T-helper 17 cell (primary cell): ENCODE measurements at places on chromosomes 3 and 15.

DNA sequence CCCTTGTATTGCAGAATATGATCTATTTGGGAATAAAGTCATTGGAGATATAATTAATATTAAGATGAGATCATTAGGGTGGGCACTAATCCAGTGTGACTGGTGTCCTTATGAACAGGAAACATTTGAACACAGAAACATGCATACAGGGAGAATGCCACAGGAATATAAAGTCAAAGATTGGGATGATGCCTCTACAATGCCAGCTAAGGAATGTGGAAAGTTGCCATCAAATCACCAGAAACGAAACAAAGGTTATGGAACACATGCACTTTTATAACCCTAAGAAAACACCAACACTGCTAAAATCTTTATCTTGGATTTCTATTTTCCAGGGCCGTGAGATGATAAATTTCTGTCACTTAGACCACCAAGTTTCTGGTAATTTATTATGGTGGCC lies 442.4 kb upstream of the BCHE start:
- DNase-seq, result no peak

- no peak for DNase-seq
Measured at GRCh38 chr3:174949523-174949922, 90.4 kb downstream of the NAALADL2 start.

GRCh38 chr3:28982906-28983305 lies 298.0 kb upstream of the RBMS3 start:
- DNase-seq, result no peak

GRCh38 chr3:117622171-117622841 lies 912.7 kb downstream of the TUSC7 start:
- no peak for DNase-seq

- no peak for DNase-seq
Measured at GRCh38 chr3:189982321-189982945, 138.3 kb downstream of the P3H2 start.

DNA sequence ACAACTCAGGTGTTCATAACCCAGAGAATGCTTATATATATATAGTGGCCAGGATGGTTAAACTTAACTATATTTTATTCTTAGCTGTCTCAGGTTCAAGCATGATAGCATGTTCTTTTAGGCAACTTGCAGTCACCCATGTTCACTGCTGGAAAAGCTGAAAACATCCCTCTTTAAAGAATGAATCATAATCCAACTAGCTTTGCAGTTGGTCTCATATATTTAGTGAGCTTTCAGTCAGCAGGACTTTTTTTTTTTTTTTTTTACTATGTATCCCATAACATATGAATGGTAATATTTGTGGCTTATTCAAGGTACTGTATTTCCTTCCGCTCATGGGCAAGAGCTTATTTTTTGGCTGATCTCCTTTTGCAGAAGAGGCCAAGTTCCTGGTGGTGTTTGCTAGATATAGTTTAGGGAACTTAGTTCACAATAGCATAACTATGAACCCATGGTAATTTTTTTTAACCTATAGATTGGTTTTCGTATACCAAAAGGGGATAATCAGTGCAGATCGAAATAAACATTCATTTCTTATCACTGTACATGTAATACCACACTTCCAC lies 77.6 kb downstream of the CMSS1 start:
- no peak for DNase-seq

DNA sequence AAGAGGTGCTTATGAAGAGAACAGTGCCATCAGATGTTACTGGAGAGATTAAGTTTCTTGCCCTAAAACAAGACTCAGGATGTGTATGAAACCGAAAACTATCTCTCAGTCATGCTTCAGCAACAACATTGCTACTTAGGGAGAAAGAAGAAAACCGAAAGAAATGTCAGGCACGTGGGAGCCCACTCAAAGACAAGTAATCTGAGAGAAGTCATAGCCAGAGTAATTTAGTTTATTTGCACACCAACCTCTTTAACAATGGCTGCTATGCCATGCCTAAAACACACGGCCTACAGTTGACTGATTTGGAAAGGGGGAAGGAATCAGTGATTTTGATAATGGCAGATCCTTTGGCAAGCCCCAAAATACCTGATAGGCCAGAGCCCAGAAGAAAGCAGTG lies 162.9 kb downstream of the TIGIT start:
- DNase-seq, result no peak

DNA sequence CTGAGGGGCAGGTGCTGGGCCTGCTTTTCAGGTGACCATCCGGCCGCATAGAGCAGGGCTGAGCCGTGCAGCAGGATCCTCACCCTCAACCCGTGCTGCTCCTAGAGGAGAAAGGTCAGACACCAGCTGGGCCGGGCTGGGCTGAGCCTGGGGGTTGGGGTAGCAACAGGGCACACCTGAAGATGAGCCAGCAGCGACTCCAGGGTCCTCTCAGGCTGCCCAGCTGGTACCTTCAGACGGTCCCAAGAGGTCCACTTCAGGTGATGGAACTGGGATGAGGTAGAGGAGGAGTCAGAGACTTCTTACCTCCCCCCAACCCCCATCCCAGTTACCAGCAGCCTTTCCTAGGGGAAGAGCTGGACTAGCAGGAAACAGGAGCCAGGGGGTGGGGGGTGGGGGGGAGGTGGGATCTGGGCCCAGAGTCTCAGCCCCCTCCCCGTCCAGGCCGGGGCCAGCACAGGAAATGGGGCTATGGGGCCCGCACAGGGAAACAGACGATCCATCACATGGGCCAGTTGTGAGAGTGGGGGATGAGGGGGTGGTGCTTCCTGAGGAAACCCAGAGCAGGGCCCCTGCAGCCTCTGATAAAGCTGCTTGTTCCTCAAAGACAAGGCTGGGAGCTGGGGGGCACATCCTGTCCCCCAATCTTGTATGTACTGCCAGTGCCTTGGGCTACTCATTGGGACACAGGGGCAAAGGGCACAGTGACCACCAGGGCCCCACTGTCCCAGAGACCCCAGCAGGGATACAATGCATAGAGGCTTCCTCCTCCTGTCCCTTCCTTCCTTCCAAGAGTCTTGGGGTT lies 3.0 kb downstream of the INKA1 start:
- DNase-seq, result no peak

DNA sequence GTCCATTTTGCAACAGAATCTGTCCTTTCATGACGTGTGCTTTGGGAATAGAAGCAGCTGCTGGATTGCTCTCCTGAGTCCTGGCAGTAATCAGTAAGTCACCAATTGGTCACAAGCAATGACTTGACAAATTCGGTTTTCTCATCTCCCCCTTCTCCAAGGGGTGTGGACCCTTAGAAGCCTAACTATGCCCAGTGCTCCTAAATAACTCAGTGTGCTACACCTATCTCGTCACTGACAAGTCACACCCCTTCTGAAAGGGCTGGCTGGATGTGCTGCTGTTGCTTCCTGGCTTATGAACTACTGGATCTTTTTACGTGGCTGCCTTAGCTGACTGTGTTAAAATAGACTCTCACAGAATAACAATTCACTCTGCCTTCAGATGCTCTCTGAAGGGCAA lies 1351.5 kb downstream of the ZPLD1 start:
- no peak for DNase-seq

GRCh38 chr3:123090728-123091531 lies 24.1 kb downstream of the PDIA5 start:
- DNase-seq, result no peak

GRCh38 chr3:183149915-183150750 lies 12.4 kb downstream of the LAMP3 start:
- no peak for DNase-seq

DNA sequence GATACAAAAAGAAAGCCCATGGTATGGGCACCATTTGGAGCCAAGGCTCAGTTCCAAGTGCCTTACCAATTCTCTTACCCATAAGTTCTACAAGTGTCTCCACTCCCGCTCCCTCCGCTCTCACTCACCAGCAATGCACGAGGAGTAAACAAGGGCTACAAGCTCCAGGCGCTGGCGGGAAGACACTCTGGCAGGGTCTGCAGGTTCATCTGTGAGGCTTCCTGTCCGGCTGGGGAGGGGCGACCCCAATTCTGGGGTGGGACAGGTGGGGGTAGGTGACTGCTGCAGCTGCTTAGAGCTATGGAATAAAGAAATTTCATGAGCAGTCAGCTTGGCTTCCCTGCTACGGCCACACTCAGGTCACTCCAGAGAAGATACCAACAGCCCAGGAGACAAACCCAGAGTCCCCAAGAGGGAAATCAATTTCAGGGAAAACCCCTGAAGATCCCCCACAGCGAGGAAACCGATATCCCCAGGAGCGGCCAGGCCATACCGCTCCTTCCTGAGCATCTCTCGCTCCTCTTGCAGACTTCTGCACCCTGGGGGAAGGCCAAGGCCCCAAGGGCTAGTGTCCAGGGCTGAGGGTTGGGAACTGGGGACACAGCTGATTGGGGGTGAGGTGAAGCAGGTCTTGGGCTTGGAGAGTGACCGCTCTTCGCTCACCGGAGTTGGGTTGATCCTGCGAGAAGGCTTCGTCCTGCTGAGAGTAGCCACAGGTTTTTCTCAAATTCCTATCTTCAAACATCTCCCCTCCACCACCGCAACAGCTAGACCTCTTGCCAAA lies 1.4 kb downstream of the CDAN1 start:
- DNase-seq, result no peak

DNA sequence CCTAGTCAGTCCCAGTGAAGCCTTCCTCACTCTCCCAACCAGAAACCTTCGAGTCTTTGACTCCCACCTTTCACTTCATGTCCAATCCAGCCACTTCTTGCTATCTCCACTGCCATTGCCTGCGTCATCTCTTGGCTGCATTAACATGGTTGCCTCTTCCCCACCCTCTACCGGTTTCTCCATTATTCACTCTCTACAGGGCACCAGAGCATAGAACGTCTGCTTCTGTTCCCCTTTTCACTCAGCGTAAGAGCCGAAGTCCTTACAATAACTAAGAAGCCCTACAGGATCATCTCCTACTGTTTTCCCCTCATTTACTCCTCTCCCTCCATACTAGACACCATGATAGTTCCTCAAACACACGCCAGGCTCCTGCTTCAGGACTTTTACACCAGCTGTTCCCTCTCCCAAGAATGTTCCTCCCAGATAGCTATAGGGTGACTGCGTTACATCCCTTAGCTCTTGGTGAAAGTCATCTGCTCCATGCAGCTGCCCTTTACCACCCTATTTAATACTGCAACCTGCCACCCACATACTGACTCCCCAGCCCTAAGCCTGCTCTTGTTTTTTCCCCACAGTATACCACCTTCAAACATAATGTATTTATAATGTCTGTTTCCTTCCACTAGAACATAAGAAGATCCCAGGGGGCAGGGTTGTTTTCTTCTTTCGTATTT lies 30.9 kb downstream of the RCN2 start:
- no peak for DNase-seq

DNA sequence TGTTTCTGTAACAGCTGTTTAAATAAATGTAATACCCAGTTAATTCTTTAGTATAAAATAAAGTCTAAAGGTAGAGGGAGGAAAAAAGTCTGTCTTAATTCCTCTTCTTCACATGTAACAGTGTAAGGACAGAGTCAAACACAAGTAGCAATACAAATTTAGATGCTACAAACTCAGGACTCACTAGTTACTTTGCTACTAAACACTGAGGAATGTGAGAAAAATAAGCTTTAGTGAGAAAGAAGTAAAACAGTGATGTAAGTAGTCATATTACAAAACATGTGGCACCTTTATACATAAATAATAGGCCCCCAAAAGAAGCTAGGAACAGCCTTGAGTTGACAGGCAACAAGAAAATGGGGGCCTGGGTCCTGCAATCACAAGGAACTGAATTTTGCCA lies 113.0 kb downstream of the TBC1D5 start:
- no peak for DNase-seq

DNA sequence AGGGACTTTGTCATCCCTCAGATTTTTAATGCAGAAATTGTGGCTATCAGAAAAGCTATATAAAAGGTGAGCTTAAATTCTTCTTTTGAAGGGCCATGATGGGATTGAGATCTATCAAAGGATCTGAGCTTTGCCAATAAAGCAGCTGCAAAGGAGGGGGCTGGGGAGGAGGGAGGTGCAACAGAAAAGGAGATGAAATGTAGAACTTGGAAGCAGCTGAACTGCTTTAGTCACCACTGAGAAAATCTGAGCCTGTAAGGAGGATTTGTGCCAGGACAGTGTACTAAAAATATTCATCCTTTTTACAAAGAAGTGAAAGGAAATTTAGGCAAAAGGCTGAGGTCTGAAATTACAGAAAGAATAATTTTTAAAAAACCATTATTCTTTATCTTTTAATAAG lies 10.4 kb downstream of the TSPAN3 start:
- DNase-seq, result no peak

GRCh38 chr15:37102305-37103162 lies 2.2 kb upstream of the MEIS2 start:
- no peak for DNase-seq

DNA sequence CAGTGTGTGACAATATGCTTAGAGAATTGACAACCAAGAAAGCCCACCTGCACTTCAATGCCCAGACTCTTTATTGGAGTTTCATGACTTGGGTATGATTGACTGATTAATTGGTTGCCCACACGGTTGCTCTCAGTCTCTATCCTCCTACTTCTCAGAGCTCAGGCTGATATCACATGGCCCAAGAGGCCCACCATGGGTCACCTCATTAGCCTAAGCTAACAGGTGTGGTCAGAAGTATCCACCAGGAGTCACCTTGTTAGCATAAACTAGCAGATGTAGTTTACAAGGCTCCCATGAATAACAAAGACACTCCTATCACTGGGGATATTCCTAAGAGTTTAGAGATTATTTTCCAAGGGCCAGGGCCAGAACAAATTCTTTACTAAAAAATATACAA lies 120.2 kb upstream of the MBNL1 start:
- no peak for DNase-seq

GRCh38 chr3:188581365-188581764 lies 427.4 kb downstream of the LPP start:
- DNase-seq, result no peak

- no peak for DNase-seq
Measured at GRCh38 chr3:64992530-64993285, 304.9 kb upstream of the ADAMTS9 start.

GRCh38 chr15:96170979-96171739 lies 159.3 kb upstream of the NR2F2 start:
- no peak for DNase-seq

- DNase-seq, result peak; percentile 70
Measured at GRCh38 chr3:183428447-183429211, at the start of gene MCF2L2. Gene MCF2L2 (minus strand): TSS chr3:183428619. CDS start chr3:183427977, 642 bp downstream.

- no peak for DNase-seq
Measured at GRCh38 chr3:18643281-18643680, 218.1 kb upstream of the SATB1 start.

GRCh38 chr15:77991029-77991406 lies 86.5 kb downstream of the TBC1D2B start:
- DNase-seq, result no peak
